Stimulated activated naive CD4-positive, alpha-beta T cell (primary cell): ENCODE measurements at places on chromosomes 2 and 18.

- DNase-seq = no peak
These were observed 550.7 kb downstream of the THSD7B start for GRCh38 chr2:137316075-137316474.

DNA sequence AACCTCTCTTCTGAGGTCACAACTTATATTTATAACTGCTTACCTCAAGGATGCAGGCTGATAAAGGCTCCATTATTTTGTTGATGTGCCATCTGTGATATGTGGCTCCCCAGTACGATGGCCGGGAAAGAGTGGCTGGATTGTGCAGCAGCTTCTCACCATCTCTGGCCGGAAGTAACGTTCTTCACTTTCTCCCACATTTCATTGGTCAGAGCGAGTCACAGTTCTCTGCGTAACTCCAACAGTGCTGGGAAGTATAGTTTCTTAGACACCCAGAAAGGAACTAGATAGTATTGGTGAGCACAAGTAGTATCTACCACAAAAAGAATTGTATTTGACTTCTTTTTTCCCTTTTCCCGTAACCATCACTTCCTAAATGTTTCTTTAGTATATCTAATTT is 28.7 kb downstream of the ZSWIM2 start:
- no peak for DNase-seq

GRCh38 chr2:231928481-231928880 is 2.3 kb upstream of the NPPC start:
- DNase-seq = no peak

DNA sequence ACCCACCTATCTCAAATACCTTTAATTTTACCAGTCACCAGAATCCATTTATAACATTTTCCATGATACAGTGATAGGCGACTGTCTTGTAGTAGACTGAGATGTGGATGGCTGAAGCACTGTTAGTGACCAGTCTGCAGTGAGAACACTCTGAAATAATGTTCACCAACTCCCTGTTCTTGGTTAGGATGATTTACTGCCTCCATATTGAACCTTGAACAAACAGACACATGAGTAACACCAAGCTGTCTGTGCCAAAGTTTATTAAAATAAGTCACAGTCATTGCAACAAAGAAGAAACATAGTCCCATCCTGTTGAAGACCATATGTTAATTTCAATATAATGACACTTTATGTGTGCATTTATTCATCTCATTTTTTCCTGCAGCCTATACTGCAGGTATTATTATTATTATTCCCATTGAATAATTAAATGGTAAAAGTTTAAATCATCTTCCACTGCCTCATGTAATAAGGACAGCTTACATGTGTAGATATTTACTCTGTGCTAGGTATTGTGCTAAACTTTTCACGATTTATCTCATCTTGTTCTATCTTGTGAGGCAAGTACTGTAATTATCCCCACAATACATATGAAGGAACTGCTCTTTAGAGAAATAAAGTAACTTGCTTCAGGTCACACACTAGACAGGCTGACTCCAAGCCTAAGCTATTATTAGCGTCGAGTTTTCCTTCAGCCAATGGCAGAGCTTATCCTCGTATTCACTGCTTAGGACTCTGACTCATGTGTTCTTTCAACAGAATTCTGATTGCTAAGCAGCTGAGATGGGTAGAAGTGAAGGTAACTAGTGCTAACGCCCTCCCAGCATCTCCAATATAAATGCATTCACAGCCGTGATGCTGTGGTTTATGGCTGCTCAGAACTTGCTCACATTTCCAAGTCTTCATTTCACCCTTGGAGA is 62.5 kb downstream of the ONECUT2 start:
- DNase-seq = no peak

DNA sequence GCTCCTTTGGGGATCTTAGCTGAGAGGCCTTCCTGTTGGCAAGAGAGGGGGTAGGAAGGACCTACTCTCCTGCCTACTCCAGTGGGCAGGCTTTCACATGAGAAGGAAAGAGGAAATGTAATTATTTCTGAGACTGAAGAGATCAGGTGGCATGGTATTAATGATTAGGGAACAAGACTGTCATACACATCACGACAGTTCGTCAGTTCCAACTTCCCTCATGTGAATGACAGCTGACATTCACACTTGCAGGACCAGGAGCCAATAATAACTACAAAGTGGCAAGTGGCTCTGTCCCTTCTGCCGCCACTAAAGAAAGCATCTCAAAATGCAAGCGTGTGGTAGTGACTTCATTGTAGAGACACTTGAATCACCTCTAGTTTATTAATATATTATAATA is 90.0 kb downstream of the ZCCHC2 start:
- no peak for DNase-seq

- DNase-seq = no peak
These were observed 33.4 kb downstream of the NCK2 start for GRCh38 chr2:105778080-105778607.

- no peak for DNase-seq
These were observed 12.2 kb downstream of the PLEK start for GRCh38 chr2:68377137-68377780.

DNA sequence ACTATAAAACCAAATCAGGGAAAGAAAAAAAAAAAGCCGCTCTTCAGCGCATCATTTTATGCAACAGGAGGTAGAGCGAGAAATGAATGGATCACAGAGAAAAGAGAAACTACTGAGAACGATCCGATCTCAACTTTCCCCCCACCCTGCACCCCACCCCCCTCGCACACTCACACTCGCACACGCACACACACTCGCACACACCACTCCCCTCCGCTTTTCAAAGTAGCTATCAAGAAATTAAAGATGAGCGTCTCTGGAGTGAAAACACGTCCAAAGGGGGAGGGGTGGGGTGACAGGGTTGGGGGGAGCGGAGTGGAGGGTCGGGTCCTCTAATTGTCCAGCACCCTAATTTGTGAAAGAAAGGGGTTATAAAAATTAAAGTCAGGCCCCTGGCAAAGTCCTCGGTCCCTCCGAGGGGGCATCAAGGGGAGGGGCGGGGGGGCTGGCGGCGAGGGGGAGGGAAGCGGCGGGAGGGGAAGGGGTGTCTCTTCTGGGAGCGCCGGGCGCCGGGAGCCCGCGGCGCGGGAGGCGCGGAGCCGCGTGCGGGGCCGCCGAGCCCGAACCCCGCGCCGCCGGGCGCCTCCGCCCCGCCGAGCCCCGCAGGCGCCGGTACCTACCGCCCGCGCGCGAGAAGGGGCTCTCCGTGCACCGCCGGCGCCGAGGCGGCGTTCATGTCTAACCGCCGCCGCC is 428 bp downstream of the TCF4 start:
- DNase-seq = no peak

- DNase-seq = no peak
These were observed 400.6 kb downstream of the THSD7B start for GRCh38 chr2:137165968-137166367.

GRCh38 chr18:21439431-21439846 is 161.1 kb downstream of the ESCO1 start:
- no peak for DNase-seq

GRCh38 chr2:8334866-8335325 is 347.0 kb upstream of the ID2 start:
- no peak for DNase-seq

GRCh38 chr2:85761-86160 is 39.5 kb upstream of the FAM110C start:
- DNase-seq = no peak

DNA sequence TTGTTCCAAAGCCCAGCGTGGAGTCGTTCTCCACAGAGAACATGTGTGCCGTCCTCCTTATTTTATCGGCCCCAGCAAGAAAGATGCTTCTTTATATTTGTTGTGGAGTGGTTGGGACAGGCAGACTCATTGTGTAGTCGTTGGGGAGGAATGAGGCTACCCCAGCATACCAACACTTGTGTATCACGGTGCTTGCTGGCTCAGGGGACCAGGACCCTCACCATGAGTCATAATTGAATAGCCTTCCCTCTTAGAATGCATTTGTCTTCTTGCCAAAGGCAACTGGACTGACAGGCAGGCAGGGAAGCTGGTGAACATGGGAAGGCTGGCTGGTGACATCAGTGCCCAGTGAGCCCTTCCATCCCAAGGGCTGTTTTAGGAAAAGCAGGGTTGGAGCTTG is 4.7 kb downstream of the CAPN10 start:
- DNase-seq = no peak

DNA sequence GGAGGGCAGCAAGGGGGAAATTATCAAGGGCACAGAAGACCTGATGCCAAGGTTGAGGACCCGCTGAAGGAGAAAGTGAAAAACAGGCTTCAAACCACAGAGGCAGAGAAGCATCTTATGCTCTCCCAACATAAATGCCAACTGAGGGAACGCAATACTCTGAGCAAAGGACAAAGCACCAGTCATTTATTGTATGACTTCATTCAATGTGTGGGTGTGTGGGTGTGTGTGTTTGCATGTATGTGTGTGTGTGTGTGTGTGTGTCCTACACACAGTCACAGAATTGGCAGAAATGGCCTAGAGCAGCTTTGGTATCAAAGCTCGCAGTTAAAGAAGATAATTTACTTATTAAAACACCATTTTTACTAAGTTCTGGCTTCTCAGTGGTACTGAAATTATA is 51.4 kb downstream of the UXS1 start:
- DNase-seq = no peak

DNA sequence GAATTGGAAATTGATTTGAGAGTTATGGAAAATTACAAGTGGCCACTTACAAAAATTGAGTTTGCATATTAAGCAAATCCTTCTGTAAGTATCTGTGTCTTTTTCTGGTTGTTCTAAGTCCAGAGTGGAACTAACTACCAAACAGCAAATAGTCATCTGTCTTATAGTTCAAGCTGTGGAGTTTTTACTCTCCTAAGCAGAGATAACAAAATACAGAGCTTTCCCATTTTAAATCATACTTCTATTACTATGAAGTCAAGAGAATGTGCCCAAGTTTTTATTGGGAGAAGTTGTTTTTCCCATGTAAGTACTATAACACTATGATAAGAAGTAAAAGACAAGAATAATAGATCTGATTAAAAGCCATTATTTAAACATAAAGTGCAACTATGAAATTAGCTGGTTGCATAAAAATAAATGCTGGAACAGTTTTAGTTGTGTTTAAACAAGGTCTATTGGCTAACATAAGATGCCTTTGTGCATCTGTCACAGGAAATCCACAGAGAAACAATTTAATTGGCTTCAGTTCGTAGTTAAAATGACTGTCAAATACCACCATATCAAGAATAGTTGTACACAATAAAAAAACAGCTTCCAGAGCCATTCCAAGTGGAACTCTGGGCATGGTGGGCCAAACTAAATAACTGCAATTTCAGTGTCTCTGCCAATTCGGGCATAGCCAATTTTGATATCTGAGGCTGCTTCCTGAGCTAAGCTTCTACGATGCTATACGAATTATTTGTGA is 1467.4 kb upstream of the NXPH2 start:
- no peak for DNase-seq

DNA sequence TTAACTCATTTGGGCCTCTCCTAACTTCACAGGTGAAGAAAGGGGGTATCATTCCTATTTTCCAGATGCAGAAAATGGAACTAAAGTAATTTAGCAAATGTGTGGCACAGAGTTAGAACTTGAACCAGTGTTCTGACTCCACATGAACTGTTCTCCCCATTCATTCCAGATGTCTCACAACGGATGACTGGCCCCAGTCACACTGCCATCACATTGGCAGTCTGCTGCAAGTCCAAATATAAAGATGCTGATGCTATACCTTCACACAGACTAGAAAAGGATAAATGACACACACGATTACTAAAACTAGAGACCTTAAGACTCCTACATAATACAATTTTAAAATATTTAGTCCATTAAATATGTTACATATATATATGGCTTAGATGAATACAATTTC is 195.7 kb downstream of the NBAS start:
- no peak for DNase-seq

DNA sequence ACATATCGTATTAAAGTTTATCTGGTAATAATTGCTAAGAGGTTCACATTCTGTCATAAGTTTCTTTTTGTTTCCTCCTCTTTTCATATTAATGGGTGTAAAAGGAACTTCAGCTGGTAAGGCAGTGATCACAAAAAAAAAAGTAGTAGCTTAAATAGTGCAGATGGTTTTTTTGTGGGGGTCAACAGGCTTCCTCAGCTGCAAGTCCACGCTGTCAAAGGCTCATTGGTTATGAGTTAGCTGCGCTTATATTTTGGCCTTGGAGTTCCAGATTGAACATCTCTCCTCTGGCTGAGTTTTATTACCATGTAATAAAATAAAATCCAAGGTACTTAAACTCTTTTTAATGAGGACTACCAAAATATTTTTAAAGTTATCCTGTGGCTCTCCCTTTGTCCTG is 277.0 kb upstream of the ZEB2 start:
- DNase-seq = no peak

GRCh38 chr2:105540642-105541041 is 141.8 kb upstream of the FHL2 start:
- no peak for DNase-seq

DNA sequence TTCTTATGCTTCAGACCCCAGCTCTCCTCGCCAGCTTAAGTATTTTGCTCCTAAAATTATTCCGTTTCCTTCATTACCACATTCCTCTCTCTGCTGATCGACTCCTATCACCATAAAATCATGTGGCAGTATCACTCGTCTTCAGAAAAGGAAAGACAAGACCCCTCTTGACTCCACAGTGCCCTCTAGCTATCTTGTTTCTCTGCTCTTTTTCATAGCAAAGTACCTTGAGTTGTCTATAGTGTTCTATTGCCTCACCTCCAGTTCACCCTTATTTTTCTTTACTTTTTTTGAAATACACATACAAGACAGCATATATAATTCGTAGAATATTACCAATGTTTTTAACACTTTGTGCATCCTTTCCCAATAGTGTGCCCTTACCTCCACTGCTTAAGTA is 273.2 kb upstream of the SIX3 start:
- DNase-seq = no peak

DNA sequence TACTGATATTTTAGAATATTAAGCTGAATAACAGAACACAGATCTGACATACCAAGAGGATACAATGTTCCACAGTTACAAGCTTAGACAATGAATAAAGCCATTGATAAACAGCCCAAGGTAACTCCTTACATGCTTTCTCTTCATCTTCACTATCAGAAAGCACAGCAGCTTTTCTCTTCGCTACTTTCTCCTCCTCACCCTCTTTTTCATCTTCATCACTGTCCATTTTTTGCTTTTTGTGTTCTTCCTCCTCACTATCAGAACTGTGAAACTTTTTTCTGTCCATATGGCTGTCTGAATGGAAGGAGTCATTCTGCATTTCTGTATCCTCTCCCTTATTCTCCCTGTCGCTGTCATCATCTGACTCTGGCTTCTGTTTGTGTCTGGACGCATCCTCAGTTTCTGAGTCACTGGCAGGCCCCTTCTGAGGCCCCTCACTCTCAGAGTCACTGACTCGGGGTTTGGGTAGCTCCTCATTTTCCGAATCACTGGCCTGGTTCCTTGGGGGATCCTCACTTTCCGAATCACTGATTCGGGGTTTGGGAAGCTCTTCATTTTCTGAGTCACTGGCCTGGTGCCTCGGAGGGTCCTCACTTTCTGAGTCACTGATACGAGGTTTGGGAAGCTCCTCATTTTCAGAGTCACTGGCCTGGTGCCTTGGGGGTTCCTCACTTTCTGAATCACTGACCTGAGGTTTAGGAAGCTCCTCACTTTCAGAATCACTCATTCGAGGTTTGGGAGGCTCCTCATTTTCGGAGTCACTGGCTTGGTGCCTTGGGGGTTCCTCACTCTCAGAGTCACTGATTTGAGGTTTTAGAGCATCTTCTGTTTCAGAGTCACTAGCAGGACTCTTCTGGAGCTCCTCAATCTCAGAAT is 21.5 kb downstream of the IWS1 start:
- no peak for DNase-seq

- DNase-seq = no peak
These were observed 71.6 kb upstream of the BCL2L11 start for GRCh38 chr2:111048856-111049768.
